ENCODE measurements at places on chromosomes 1 and 21.

DNA sequence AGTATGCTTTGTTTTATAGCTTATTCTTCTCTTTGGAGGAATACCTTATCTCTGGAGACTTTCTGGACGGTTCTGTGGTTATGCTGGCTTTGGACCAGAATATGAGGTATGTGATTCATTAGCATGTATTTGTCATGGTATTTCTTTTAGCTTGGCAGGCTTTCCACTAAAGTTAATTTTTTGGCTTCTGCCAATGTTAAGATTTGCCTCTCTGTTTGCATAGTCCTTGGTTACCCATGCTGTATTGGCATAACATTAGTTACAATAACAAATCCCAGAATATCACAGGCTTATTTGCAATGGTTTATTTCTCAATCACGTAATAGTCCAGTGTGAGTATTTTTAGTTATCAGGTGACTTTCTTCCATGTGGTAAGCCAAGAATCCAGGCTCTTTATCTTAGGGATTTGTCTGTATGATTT lies 9.7 kb downstream of the ZMPSTE24 start:
- no peak for DNase-seq

- DNase-seq = no peak
Measured at GRCh38 chr1:31417148-31417547, 4.1 kb downstream of the SERINC2 start.

GRCh38 chr1:44603718-44604117 lies 70.6 kb downstream of the TMEM53 start:
- DNase-seq = no peak

DNA sequence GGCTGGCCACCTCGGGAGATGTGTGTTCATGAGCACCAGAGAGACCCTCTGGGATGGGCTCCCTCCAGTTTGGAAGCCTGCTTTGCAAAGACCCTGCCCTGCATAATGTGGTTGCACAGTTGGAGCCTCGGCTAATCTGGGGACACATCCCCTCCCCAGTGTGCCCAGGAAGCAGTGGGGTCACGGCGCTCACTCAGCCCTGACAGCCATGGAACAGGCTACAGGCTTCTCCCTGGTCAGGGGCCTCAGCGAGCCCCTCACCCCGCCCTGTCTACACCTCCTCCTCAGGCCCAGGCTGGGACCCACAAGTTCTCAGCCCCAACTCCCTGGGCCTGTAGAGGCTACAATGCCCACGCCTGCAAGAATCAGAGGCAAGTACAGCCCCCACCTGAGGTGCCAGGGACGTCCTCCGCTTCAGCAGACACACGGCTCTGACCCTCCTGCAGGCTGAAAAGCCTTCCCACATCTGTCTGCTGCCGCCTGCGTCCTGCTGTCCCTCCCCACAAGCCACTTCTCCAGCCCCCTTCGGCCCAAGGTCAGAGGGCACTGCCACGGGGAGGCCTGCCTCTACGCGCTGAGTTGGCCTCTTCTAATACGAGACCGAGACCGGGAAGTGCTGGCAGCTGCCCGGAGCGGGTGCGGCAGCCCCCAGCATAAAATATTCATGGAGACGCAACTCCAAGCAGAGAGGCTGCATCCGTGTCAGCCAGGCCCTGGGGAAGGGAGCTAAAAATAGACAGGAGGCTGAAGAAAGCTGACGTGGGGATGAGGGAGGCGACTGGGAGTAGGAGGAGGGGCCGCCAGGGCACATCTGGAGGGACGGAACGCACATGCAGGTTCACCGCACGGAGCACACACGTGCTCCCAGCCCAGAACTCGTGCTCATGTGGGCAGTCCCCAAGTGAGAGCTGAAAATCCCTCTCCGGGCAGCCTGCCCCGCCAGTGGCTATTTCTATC lies 15.2 kb upstream of the GPR153 start:
- no peak for DNase-seq

GRCh38 chr21:38134084-38134873 lies 122.5 kb upstream of the KCNJ15 start:
- no peak for DNase-seq

DNA sequence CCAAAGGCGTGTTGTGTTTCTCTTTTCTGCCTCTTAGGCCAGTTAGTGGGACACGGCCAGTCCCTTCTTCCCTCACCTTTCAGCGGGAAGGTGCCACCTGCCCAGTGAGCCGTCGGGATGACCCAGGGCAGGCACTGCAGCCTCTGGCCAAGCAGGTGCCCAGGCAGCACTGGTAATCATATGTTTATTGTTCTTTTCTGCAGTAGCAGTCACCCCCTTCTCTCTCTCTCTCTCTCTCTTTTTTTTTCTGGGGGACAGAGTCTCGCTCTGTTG lies 38.2 kb downstream of the CRYAA start:
- no peak for DNase-seq

DNA sequence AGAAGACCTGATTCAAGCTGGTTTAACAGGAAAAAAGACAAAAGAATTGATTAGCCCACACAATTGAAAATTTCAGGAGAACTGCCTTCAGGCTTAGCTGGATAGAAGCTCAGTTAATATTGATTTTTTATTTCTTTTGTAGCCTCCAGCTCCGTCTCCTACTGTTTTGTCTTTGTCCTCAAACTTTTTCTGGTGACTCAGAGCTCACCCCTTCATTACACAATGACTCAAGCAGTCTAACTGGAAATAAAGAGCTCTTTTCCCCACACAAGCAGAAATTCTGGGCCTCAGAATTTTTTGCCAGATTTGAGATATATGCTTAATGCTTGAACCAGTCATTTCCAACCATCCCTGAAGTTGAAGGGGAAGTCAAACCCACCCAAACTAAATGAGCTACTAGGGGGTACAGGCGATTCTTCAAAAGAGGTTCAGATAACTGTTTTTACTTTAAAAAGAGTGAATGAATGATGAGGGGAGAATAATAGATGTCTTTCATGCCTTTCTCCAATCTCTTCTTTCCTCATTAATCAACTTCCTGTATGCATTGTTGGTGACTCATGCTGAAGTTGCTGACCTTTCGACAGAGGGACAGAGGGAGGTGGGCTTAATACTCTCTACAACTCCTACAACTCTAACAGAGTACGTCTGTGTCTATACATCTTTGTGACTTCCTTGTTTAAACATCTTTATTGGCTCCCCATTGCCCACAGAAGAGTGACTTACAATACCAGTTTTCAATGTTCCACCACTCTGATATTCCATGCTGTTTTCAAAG lies 6.2 kb upstream of the ACP6 start:
- DNase-seq = no peak

DNA sequence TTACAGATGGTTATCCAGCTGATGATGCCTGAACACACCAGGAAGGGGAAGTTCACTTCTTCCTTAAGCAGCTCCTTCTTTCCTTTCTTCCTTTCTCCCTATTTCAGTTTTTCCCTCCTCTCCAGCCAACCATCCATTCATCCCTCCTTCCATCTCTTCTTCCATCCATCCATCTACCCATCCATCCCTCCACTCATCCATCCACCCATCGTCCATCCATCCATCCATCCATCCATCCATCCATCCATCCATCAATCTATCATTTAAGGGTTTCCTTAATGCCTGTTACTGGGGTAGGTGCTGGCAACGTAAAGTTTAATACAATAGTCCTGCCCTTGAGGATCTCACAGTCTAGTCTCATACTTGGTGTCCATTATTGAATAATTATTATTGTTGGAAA lies 36.8 kb downstream of the C1orf21 start:
- no peak for DNase-seq

DNA sequence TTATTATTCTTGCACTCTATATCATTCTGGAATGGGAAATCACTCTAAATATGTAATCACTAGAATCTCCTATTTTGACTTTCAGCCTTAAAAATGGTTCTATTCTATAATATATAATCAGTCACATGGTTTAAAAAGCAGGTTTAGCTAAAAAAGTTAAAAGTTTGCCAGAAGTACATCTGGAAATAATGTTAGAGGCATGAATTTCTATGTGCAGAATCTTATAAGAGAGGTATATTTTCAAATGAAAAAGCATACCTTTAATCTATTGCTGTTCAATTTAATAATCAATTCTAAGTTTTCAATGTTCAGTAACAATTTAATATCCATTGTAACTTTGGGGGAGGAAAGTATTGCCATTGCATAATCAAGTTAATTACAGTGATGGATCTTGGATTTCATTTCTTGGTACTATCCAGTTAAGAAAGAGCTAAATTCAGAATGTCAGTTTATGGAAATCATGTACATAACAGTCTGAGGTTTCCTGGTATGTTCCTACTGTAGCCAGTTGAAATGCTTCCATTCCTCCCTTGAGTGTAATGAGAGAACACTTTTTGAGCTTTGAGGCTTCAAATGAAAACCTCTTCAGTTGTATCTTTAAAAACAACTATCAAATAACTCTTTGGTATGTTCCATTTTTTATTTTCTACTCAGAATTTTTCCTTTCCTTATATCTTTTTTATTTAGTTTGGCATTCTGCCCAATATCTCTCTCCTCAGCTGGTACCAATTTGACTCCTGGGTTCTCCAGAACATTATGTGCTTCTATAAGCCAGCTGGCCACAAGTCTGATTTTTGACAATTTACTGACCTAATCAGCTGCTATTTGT lies 175.7 kb upstream of the COL11A1 start:
- no peak for DNase-seq

- no peak for DNase-seq
Measured at GRCh38 chr1:15168479-15168878, 14.9 kb downstream of the TMEM51 start.

- no peak for DNase-seq
Measured at GRCh38 chr1:172717722-172718465, 59.0 kb downstream of the FASLG start.

DNA sequence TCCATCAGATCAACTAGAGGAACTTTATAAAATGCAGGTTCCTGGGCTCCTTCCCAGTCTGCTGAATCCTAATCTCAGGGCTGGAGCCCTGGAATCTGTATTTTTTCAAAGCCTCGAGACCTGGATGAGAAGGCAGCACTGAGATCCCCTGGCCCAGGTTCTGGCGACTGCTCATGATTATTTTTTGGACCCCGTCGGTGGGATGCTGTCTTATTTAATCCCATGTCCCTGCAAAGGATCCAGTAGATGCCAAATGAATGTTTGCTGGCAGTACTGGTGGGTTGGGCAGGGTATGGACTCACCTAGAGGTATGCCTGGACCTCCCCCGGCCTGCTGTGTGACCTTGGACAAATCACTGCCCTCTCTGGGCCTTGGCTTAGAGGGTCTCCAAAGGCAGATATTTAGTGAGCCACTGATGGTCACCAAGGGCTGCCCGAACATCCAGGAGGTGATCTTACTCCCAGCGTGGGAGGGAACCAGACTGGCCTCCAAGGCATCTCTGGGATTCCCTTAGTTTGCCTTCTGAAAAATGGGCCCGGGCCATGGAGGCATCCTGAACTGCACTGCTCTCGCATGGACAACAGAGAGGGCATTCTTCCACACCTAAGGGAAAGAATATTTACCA lies 91.6 kb upstream of the RUNX3 start:
- DNase-seq = peak; percentile 69

DNA sequence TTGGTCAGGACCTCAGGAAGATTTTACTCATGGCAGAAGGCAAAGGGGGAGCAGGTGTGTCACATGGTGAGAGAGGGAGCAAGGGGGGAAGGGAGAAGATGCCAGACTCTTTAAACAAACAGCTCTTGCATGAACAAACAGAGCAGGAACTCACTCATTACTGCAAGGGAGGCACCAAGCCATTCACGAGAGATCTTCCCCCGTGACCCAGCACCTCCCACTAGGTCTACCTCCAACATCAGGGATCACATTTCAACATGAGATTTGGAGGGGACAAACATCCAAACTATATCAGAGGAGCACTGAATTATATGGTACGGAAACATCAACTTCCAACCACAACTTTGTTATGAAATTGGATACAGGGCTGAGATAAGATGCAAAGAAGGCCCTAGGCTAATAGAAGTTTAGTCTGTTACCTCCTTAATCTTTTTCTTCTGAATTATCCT lies 164.9 kb downstream of the ST6GALNAC3 start:
- no peak for DNase-seq

- DNase-seq = no peak
Measured at GRCh38 chr1:193569096-193569982, 382.9 kb upstream of the B3GALT2 start.

DNA sequence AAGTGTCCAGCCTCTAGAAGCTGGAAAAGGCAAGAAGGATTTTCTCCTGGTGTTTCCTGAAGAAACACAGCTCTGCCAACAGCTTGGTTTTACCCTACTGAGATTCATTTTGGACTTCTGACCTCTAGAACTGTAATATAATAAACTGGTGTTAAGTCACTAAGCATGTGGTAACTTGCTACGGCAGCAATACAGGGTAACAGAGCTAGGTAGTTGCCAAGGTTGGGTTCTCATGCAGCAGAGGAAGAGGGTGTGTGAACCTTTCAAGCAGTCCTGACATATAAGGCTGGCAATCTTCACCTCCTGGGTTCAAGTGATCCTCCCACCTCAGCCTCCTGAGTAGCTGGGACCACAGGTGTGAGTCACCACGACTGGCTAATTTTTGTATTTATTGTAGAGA lies 36.0 kb downstream of the GNG4 start:
- no peak for DNase-seq

DNA sequence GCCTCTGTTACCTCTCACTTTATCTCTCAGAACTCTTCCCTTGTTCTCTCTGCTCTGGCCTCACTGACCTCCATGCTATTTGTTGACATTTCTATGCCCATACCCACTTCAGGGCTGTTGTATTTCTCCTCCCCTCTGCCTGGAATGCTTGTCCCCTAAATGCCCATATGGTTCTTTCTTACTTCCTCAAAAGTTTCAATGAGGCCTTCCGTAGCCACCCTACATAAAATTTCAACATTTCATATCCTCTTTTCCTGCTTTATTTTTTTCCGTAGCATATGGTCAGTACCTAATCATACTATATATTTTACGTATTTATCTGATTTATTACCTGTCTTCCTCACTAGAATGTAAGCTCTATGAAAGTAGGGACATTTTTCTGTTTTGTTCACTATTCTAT lies 47.1 kb upstream of the ZYG11A start:
- no peak for DNase-seq

DNA sequence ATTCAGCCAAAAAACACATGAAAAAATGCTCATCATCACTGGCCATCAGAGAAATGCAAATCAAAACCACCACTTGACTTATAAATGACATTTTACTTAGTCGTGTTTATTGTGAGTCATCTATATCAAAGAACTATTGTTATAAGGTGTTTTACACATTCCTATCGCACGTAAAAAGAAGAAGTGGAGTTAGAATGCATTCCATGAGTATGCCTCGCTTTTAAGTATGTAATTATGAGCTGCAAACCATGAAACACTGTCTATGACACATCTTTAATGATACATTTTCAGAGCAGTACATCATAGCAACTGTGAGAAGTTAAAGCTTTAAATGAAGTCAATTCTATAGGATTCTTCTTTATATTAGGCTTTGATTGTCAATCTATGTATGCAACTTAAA lies 614.3 kb upstream of the ADAMTS5 start:
- DNase-seq = no peak

DNA sequence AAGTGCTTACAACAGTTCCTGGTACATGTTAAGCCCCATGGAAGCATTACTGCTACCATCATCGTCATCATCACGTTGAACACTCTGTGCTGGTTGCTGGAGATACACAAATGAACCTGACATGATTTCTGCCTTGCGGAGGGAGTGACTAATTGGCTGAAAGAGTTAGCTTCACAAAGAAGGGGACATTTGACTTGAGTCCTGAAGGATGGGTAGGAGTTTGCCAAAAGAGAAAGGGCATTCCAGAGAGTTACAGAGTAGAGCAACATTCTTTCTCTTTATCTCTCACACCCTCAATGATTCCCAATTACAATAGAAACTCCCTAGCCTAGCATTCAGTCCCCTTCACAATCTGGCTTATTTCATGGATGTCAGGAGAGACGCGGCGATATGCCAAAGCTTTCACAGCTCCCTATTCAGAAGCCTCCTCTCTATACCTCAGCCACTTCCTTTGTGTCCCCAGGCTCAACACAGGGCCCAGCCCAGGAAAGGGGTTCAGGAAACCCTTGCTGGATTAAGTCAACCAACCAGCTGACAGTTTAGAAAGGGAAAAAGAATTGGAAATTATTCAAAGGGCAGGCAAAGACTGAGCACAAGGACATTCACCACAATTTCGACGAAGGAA lies 38.0 kb downstream of the SLC1A7 start:
- DNase-seq = no peak

Measured in KG1 (cell line).